Bronchial epithelial cell (primary cell): ENCODE measurements at places on chromosomes 5 and 9.

GRCh38 chr5:167348251-167348926 is 943.1 kb upstream of the WWC1 start:
- DNase-seq: no peak

- DNase-seq: peak; percentile 72
Observed at GRCh38 chr9:130555968-130556367, 23.4 kb upstream of the FUBP3 start.

- DNase-seq: no peak
Observed at GRCh38 chr5:34550964-34551363, 105.2 kb upstream of the RAI14 start.

DNA sequence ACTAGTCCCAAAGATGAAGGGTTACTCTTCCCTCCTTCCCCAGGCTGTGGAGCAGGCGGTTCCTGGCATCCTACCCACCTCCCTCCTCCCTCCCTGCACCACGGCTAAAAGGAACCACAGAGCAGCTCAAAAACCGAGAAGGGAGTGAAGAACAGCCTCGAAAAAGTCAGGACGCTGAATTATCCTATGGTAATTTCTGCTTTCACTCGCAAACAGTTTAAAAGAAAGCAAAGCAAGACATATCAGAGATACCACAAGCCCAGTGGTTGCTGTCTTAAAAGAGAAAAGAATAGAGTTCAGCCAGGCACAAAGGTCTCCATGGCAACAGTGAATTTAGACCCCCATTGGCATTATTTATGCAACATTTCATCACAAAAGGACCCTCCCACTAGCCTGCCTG is 315.4 kb downstream of the CTNND2 start:
- no peak for DNase-seq

GRCh38 chr9:126692041-126692758 is 78.5 kb downstream of the LMX1B start:
- DNase-seq: no peak

DNA sequence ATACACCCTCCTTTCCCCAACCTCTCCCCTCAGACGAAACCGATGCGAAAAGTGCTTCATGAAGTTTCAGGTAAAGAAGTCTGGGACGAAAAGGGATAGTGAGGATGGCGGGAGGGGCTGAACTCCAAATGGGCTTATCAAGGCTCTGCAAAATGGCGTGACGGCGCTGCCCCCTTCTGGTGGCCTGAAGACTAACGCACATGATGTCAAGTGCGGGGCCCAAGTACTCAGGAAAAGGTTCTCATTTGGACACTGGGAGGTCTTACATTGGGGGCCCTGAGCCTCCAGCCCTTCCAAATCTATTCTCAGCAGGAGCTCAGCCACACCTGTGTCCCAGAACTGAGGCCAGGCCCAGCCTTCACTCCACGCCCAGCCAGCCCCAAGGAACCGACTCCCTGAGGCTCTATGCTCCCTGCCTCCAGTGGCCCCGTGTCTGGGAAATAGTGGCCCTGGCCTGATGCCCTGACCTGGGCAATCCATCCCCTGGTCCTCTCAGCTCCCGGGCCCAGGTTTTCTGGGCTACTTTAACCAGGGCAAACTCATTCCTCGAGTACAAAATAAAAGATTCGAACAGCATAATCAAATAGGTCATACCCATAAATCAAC is 119.9 kb downstream of the KCNIP1 start:
- DNase-seq: peak; percentile 37

DNA sequence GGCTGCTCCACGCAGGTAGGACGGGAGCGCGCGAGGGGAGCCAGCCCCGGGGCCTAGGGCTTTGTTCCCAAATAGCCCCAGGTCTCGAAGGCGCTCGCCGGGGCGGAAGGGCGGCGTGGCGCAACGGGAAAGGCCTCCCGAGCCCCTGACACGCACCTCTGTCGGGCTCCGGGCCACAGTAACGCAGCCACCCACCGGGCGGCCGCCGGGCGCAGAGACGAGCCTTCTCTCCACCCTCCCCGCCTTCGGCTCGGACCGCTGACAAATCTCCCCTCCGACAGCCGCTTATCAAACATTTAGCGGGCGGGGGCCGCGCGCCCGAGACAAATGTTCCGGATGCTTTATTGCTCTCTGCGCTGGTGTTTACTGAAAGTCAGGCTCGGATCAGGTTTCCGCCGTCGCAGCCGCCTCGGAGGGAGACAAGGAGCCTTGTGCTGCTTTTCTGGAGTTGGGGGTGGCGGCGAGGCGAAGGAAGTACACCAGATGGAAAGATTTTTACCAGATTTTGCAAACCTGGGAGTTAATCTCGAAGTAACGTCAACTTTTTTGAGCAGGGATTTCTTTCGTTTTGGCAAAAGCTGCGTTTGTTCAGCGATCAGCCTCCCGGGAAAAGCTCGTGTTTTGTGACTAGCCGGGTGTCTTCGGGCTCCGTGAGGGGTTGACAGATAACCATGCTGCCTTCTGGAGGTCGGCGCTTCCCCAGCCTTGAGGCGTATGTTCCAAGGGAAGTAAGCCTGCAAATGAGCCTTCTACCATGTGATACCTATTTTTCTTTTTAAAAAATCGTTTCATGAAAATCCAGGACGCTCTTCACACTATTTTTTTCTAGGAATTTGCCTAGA is 950 bp downstream of the RGMB start:
- peak; percentile 39 for DNase-seq

- DNase-seq: no peak
Observed at GRCh38 chr9:20219437-20219836, 402.9 kb downstream of the MLLT3 start.

DNA sequence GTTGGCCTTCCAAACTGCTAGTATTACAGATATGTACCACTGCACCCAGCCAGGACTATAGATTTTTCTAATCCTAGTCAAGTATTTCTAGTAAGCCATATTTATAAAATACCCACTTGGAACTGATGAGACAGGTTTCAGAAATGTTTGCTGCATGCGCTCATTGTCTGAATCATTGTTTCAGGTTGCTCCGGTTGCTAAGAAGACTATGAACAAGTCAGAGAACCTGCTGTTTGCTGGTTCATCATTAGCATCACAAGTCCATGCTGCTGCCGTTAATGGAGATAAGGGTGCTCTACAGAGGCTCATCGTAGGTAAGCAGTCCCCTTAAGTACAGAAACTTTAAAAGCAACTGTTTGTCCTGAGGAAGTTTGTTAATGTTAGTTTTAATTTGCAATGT is 5.3 kb downstream of the INVS start:
- DNase-seq: peak; percentile 93
